NCI-H1436 treated with DMSO at 0.1 percent for 48 hours (cell line): ENCODE measurements at places on chromosomes 12 and 14.

GRCh38 chr12:52347016-52347415, 20.3 kb downstream of the KRT85 start:
- DNase-seq, result no peak

GRCh38 chr14:106378191-106378590, 851.8 kb downstream of the TMEM121 start:
- no peak for DNase-seq

DNA sequence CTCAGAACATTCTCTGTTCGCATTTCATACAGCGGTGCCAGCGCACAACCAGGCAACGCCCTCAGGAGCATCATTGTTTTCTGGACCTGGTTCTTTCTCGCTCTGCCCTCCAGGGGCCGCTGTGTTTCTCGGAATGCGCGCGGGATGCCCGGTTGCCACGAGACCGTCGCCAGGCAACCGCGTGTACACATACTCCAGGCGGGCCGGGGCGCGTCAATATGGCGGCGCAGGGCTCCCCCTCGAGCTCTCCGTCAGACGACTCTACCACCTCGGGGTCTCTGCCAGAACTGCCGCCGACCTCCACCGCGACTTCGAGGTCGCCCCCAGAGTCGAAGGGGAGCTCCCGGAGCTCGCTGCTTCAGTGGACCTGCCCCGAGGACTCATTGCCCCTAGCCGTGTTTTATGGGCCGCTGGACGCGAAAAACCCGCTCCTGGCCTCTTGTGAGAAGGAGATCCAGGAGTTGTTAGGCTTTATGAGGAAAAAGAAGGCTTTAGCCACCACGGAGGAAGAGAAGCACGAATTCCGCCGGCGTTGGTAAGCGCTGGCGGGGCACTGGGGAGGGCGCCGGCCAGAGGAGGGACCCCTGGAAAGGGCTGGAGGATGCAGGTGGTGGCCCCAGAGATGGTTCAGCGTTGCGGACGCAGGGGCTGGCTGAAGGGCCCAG, at the start of gene CFAP54:
Gene CFAP54, plus strand, starts transcription at position 186 of the 665 bp plus-strand sequence. Its CDS starts 33 bp downstream, at position 219.
- peak; percentile 69 for DNase-seq

DNA sequence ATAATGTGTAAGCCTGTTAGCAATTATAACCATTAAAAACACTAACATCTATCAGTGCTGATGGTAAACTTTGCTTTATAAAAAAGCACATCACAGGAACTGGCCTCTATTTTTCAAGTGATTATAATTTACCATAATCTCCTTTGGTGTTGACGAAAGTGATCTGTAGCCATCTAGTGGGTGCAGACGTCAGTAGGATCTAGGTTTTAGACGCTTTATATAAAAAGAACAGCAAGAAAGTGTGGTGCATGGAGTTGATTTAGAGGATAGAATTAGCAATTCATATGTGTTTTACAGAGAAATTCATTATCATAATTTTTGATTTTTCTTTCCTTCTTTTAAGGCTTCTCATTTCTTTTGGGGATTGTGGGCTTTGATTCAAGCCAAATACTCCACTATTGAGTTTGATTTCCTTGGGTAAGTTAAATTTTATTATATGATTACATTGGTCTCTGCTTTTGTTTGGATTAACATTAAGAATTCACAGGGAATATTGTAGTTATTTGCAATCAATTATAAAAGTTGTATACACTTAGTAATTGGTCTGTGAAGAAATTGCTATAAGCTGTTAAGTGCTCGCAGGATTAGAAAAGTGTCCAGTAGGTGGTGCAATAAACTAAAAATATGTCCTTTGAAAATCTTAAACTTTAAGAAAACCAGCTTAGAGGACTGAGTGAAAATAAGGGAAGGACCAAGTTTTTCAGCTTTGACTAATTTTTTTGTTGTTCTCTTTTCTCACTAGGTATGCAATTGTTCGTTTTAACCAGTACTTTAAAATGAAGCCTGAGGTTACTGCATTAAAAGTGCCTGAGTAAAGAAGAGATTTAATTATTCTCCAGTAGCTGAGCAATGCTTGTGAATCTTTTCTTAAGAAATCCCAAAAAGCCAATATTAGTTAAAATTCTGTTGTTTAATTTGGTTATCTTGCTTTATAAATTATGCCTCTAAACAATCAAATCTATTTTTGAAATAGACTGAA, 59.5 kb downstream of the ETNK1 start:
- DNase-seq, result no peak

- DNase-seq, result no peak
Observed at GRCh38 chr12:88299567-88300101, 157.5 kb downstream of the TMTC3 start.
